H4 (cell line): ENCODE measurements at places on chromosomes 3 and 15.

DNA sequence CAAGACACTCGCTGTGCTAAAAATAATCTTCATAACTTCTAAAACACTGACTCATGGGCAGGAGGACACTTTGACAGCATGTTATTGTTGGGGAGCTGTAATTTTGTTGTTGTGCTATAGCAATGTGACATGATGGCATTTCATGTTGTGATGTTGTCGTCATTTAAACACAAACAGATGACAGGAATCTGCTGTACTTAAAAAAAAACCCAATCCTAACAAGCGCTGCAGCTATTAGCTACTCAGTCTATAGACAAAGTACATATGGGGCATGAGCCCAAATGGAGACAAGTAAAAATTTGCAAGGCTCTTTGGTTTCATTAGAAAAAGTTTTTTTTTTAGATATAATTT lies 828 bp upstream of the ATOSA start:
- DNase-seq: no peak

- DNase-seq: no peak
These were observed 54.3 kb downstream of the OXNAD1 start for GRCh38 chr3:16319307-16319706.

GRCh38 chr3:15428539-15428938 lies 1.1 kb downstream of the EAF1 start:
- no peak for DNase-seq

GRCh38 chr15:75449585-75450306 lies 1.7 kb downstream of the SIN3A start:
- no peak for DNase-seq

DNA sequence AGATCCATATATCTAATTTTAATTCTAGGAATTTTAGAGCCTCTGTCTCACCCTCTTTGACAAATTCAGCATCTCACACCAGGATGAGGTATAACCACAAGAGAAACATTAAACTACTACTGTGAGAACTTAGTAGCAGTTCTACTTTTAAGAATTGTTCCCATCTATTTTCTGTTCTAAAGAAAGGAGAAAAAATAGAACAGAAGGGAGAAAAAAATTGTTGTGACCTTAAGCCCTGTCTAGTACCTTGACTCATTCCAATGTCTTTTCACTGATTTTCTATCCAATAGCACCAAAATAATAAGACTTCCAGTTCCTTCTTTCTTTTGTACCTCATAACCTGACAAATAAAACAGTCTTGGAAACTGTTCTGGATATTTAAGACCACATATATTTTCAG lies 37.0 kb downstream of the FRMD5 start:
- DNase-seq: no peak

- DNase-seq: no peak
These were observed 92.1 kb upstream of the CHD2 start for GRCh38 chr15:92807971-92808571.

DNA sequence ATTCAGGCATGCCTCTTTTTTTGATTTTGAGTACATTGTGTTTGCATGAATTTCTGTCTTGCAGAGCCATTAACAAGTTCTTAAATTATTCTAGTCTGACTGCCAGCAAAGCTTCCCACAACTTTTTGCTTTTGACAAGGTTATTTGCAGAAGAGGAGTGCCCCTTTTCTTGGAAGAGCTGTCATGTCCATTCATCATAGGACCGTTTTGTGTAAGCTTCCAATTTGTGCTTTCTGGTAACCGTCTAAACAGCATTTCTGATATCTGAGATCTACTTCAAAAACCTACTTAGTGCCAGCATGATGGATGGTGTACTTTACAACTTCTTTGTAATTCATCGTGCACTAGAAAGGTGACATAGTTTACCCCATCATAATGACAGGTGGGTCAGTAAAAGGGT lies 379.7 kb downstream of the NAALADL2 start:
- no peak for DNase-seq

- no peak for DNase-seq
These were observed 1.1 kb downstream of the CHD2 start for GRCh38 chr15:92901072-92901761.

- no peak for DNase-seq
These were observed 16.1 kb downstream of the TM6SF1 start for GRCh38 chr15:83123529-83123928.

GRCh38 chr15:85324202-85324601 lies 56.2 kb upstream of the AKAP13 start:
- no peak for DNase-seq

- no peak for DNase-seq
These were observed 112.4 kb upstream of the STT3B start for GRCh38 chr3:31420311-31420710.

DNA sequence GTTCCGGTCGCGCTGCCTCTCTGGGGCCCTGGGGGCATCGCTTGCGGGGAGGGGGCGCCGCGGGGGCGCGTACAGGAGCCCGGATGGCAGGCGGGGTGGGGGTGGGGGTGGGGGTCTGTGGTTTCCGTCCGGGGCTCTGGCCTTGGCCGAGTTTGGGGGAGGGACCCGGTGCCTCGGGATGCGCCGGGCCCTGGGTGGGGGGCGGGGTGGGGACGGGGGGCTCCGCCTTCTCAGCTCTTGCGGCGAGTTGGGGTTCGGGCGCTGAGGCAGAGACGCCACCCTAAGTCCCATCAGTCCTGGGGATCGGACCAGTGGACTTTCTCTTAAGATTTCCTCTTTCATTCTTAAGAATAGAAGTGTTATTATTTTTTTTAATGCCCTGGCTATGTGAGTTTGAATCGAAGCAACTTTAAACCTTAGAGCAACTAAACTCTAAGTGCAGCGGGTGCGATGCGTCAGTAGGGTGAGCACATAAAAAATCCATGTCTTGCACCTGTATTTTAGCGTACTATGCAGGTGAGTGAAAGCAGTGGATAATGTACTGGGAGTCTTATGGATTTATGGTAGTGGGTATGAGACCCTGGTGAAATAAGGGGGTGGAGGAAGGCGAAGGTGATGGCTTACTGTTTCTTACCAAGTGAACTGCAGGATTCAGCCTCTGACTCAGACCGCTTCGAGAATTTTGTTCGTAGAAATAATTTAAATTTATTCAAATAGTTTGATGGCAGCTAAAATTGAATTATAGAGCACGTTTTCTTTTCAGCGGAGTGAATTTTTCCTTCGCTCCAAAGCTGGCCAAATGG lies 762 bp downstream of the CTNNB1 start:
- DNase-seq: no peak

GRCh38 chr3:140315955-140316354 lies 361.9 kb upstream of the TRIM42 start:
- DNase-seq: no peak

- no peak for DNase-seq
These were observed 50.2 kb downstream of the SLCO2A1 start for GRCh38 chr3:133979553-133979952.

- DNase-seq: no peak
These were observed 6.5 kb downstream of the SEC22C start for GRCh38 chr3:42575137-42575741.

DNA sequence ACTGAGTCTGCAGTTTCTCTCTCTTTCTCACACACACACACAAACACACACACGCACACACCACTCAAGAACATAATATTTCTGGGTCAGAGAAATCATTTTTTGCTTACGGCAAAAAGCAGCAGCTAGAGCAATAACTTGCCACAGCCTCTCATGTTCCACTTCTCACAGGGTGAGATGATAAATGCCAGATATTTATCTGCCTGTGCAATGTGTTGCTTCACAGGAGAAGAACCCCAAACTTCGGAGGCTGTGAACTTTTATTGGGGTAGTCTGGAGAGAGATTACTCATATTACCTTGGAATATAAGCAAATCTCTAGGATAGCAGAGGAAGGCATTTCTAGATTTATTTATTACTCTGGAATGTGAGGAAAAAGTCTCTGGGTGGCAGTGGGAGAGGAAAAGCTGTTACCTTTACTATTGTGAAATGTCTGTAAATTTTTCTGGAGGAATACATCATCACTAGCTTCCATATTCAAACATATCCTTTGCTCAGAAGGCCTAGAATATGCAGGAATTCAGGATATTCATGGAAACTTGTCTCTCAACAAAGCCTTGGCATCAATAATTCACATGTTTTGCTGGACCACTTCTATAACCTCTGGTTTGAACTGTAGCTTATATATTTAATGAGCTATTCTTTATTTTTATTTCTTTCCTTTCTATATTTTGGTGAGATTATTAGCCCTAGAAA lies 369.2 kb downstream of the NSUN3 start:
- no peak for DNase-seq

DNA sequence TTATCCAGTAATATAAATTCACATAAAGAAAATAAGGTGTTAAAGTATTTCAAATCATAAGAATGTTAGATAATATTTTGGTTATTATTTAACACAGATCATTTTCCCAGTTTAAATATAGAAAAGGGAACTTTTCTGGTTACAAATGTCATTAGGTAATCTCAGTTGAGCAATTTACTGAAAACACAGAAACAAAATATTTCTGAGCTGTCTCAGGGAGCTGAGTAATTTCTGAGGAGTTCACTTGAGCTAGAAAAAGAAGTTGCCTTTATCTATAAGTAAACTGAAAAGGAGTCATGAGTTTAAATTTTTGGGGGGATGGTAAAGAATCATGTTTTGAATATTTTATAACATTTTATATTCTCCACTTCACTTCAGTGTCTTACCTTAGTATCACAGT lies 855.4 kb upstream of the ARPP21 start:
- no peak for DNase-seq

GRCh38 chr3:96209699-96210098 lies 604.7 kb upstream of the EPHA6 start:
- peak; percentile 20 for DNase-seq

DNA sequence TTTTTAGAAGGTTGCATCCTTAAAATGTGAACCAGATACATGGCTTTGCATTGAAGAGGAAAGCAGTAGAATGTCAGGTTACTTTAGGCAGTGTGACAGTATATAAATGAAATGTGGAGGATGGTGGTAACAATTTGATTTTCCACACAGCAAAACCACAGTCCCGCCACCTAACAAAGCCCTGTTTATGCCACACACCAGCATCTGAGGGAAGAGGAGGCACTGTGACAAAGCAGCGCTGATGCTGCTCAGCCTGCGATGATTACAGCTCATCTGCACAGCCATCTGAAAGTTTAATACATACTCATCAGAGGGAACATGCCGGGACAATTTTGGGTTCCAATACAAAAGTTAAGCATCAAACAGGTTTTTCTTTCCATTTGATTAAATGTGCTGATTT lies 8.9 kb downstream of the RNF7 start:
- DNase-seq: no peak

- no peak for DNase-seq
These were observed 41.3 kb downstream of the SRP14 start for GRCh38 chr15:39997639-39998038.

DNA sequence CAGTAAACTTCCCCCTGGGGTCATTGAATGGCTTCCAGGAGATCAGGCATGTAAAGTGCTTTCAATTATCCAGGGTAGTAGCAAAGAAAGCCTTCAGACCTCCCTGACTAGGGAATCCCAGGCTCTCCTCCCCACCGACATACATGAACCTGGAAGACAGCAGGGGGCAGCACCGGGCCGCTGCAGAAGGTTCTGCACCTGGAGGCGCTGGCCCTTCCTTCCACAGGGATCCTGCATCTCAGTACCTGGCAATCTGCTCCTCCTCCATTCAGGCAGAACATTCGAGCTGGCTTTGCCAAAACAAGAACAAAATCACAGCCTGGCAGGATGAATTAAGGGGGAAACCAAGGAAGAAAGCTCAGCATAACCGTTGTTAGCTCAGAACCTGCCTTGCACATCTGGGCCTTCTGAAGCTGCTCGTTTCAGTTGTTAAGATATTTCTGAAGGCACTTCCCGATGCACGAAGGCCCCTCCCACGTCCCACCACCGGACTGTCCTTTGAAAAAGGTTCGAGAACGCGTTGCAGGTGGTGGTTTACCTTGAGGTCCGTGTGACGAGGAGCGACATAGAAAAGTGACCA lies 237.7 kb downstream of the SLCO3A1 start:
- peak; percentile 25 for DNase-seq

GRCh38 chr3:49163609-49164008 lies 2.5 kb downstream of the CCDC71 start:
- DNase-seq: no peak

DNA sequence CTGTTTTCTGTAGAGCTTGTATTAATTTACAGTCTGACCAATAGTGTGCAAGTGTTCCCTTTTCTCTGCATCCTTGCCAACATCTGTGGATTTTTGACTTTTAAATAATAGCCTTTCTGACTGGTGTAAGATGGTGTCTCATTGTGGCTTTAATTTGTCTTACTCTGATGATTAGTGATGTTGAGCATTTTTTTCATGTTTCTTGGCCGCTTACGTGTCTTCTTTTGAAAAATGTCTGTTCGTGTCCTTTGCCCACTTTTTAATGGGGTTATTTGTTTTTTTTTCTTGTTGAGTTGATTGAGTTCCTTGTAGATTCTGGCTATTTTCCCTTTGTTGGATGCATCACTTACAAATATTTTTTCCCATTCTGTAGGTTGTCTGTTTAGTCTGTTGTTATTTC lies 7.6 kb upstream of the ACOX2 start:
- DNase-seq: no peak

- no peak for DNase-seq
These were observed 9.2 kb downstream of the PLEKHO2 start for GRCh38 chr15:64850778-64851502.

GRCh38 chr3:186143250-186143649 lies 34.4 kb upstream of the ETV5 start:
- DNase-seq: no peak

- DNase-seq: no peak
These were observed 521.0 kb downstream of the NTRK3 start for GRCh38 chr15:87735522-87735921.
